Fibroblast of lung (primary cell): ENCODE measurements at places on chromosomes 16 and 17.
A peak's percentile ranks its signal among the peaks of the same experiment; 100 is the strongest.

DNA sequence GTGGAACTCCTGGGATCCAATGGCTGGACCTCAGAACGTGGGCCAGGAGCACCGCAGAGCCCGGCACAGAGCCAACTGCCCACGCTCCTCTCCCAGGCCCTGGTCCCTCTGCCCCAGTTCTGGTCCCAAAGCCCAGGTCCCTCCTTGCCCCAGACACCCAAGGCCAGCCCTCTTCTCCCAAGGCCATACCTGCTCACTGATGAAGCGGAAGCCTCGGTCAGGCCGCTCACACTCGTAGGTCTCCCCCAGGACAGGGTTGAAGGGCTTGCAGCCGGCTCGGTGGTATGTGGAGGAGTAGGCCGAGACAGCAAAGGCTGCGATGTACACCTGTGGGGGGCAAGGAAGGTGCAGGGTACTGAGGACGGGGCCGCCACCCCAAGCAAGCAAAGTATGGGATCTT, 8.5 kb downstream of the OSBPL7 start:
- no peak for DNase-seq

- DNase-seq = peak; percentile 100
Observed at GRCh38 chr17:48047741-48048383, at the start of gene NFE2L1. TSS of gene NFE2L1 (plus strand) at chr17:48048359. CDS start at chr17:48051119, 2,760 bp downstream.

DNA sequence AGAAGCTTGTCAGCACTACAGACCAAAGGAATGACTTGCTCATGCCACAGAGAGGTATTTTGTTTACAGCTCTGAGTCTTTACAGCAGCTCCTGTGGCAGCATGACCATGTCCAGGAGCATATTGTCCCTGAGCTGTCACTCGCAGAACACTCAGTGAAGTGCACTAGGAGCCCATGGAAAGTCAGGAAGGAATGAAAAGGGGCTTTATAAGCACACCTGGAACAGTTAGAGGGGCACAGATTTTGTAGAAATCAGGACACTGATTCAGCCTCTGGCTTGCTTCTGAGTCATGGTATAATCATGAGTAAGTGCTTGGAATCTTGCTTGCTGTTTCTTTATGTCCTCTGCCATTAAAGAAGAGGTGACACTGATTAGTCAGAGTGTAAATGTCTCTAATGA, 41.0 kb downstream of the TADA2A start:
- DNase-seq = peak; percentile 63

GRCh38 chr16:87705771-87706277, 60.0 kb downstream of the KLHDC4 start:
- DNase-seq = no peak

GRCh38 chr16:30728899-30729672, 19.1 kb upstream of the PHKG2 start:
- no peak for DNase-seq

- DNase-seq = peak; percentile 52
Observed at GRCh38 chr17:5418858-5419355, 555 bp downstream of the NUP88 start.
